ENCODE measurements at places on chromosomes 4 and X.

DNA sequence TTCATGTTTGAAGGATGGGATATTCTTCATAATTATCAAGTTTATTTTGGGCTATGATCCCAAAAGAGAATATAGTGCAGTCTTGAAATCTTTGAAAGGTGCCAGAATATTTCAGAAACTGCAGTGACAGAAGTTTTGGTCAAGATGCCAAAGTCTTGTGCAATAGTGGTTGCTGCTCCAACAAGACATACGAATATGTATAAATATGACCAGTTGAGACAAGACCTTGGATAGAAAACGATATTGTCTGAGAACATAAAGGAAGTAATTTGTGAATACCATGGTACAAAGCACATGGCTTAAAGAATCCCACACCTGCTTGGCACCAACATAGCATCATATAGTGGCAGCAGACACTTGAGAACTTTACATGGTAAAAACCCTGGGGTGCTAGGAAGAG lies 48.6 kb upstream of the AMELX start:
- no peaks in the 10 kb centered on the region for H3K4me1 ChIP-seq
- DNase-seq = no peak
- no peaks in the 10 kb centered on the region for H3K36me3 ChIP-seq
- no peak overlapping the region for H3K4me3 ChIP-seq
- H3K27ac ChIP-seq = no peak overlapping the region

GRCh38 chr4:92241094-92241493 lies 62.7 kb upstream of the GRID2 start:
- DNase-seq = no peak
- H3K4me3 ChIP-seq = no peak overlapping the region
- no peaks in the 10 kb centered on the region for H3K36me3 ChIP-seq
- H3K4me1 ChIP-seq = peaks cover 2% of the 10 kb centered on the region
- H3K27me3 ChIP-seq = no peaks in the 10 kb centered on the region

GRCh38 chrX:74578137-74578536 lies 36.3 kb downstream of the RLIM start:
- H3K4me1 ChIP-seq = no peaks in the 10 kb centered on the region
- no peak overlapping the region for H3K4me3 ChIP-seq
- no peaks in the 10 kb centered on the region for H3K27me3 ChIP-seq

- no peak overlapping the region for H3K4me3 ChIP-seq
- peak overlapping the region; percentile 84 for H3K27ac ChIP-seq
- no peaks in the 10 kb centered on the region for H3K27me3 ChIP-seq
- peaks cover 3% of the 10 kb centered on the region for H3K36me3 ChIP-seq
- H3K4me1 ChIP-seq = peaks cover 35% of the 10 kb centered on the region
Measured at GRCh38 chr4:54908763-54909162, 216.6 kb downstream of the KDR start.

DNA sequence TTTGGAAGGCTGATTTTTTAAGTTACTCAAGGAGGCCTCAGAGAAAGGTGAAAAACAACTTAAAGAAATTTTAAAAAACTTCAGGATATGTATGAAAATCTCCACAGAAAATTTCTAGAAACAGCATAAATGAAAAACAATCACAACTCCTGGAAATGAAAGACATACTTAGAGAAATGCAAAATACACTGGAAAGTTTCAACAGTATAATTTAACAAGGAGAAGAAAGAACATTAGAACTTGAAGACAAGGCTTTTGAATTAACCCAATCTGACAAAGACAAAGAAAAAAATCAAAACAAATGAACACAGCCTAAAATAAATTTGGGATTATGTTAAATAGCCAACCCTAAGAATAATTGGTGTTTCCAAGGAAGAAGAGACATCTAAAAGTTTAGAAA lies 300.5 kb downstream of the ANTXR2 start:
- DNase-seq = no peak
- no peak overlapping the region for H3K4me3 ChIP-seq
- no peaks in the 10 kb centered on the region for H3K4me1 ChIP-seq
- H3K36me3 ChIP-seq = peaks cover 3% of the 10 kb centered on the region
- no peaks in the 10 kb centered on the region for H3K27me3 ChIP-seq
- H3K27ac ChIP-seq = no peak overlapping the region

GRCh38 chr4:147492761-147493160 lies 11.9 kb downstream of the EDNRA start:
- no peak for DNase-seq
- no peaks in the 10 kb centered on the region for H3K4me1 ChIP-seq
- H3K36me3 ChIP-seq = no peaks in the 10 kb centered on the region
- no peak overlapping the region for H3K4me3 ChIP-seq
- H3K27ac ChIP-seq = no peak overlapping the region
- H3K27me3 ChIP-seq = no peaks in the 10 kb centered on the region

- H3K27ac ChIP-seq = no peak overlapping the region
- H3K27me3 ChIP-seq = peaks cover 19% of the 10 kb centered on the region
- no peak for DNase-seq
- peaks cover 5% of the 10 kb centered on the region for H3K4me1 ChIP-seq
- H3K4me3 ChIP-seq = no peak overlapping the region
Measured at GRCh38 chr4:829291-829690, 3.4 kb upstream of the CPLX1 start.

GRCh38 chr4:68499021-68499420 lies 51.8 kb downstream of the TMPRSS11E start:
- peaks cover 9% of the 10 kb centered on the region for H3K4me1 ChIP-seq
- peaks cover 3% of the 10 kb centered on the region for H3K27me3 ChIP-seq
- peaks cover under 1% of the 10 kb centered on the region for H3K36me3 ChIP-seq
- no peak overlapping the region for H3K27ac ChIP-seq
- no peak overlapping the region for H3K4me3 ChIP-seq
- DNase-seq = no peak

GRCh38 chr4:48727666-48728459 lies 52.2 kb downstream of the FRYL start:
- H3K4me1 ChIP-seq = peaks cover 68% of the 10 kb centered on the region
- H3K27me3 ChIP-seq = peaks cover 6% of the 10 kb centered on the region
- no peak overlapping the region for H3K27ac ChIP-seq
- H3K4me3 ChIP-seq = no peak overlapping the region
- no peak for DNase-seq

DNA sequence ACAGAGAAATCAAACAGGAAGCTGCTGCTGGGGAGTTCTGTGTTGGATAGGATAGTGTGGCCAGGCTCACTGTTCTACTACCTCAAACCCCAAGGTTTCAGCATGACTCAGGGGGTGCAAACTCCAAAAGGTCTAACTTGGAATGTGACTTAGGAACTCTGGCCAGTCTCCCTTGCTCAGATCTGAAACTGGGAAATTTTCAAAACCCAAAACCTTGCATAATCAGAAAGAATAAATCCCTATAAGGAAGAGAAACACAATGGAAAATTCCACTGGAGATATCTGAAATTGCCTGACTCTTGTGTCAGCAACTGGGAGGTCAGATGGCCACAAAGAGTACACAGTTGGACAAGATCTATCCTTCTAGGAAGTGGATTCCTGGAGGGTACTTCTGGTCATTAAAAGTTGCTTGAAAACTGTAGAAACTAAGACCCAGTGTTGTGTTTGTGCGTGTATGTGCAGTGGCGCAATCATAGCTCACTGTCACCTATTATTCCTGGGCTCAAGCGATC lies 58.0 kb downstream of the PPEF2 start:
- no peaks in the 10 kb centered on the region for H3K27me3 ChIP-seq
- peak overlapping the region; percentile 13 for H3K27ac ChIP-seq
- H3K4me3 ChIP-seq = no peak overlapping the region

GRCh38 chr4:128827296-128827695 lies 17.8 kb downstream of the JADE1 start:
- H3K27ac ChIP-seq = peak overlapping the region; percentile 2
- no peak for DNase-seq
- peaks cover under 1% of the 10 kb centered on the region for H3K36me3 ChIP-seq
- no peak overlapping the region for H3K4me3 ChIP-seq
- H3K4me1 ChIP-seq = peaks cover 49% of the 10 kb centered on the region

GRCh38 chr4:17195461-17196275 lies 297.2 kb upstream of the LDB2 start:
- H3K27ac ChIP-seq = no peak overlapping the region
- DNase-seq = no peak
- H3K27me3 ChIP-seq = peaks cover 2% of the 10 kb centered on the region
- H3K4me3 ChIP-seq = no peak overlapping the region
- H3K36me3 ChIP-seq = no peaks in the 10 kb centered on the region
- no peaks in the 10 kb centered on the region for H3K4me1 ChIP-seq

GRCh38 chr4:122218762-122219161 lies 66.6 kb downstream of the BLTP1 start:
- H3K4me3 ChIP-seq = no peak overlapping the region
- no peak overlapping the region for H3K27ac ChIP-seq
- DNase-seq = peak; percentile 11
- no peaks in the 10 kb centered on the region for H3K4me1 ChIP-seq
- H3K36me3 ChIP-seq = peaks cover 14% of the 10 kb centered on the region

- peaks cover 13% of the 10 kb centered on the region for H3K27me3 ChIP-seq
- no peak overlapping the region for H3K4me3 ChIP-seq
Measured at GRCh38 chrX:149540131-149540620, 636 bp upstream of the EOLA1 start.

- H3K4me1 ChIP-seq = peaks cover 16% of the 10 kb centered on the region
- H3K27ac ChIP-seq = peak overlapping the region; percentile 78
- peaks cover 15% of the 10 kb centered on the region for H3K27me3 ChIP-seq
- DNase-seq = peak; percentile 35
Measured at GRCh38 chr4:182143086-182143821, 99.9 kb upstream of the TENM3 start.

GRCh38 chrX:77918568-77918967 lies 8.1 kb downstream of the ATP7A start:
- H3K4me3 ChIP-seq = no peak overlapping the region
- no peak overlapping the region for H3K27ac ChIP-seq
- H3K36me3 ChIP-seq = no peaks in the 10 kb centered on the region

- H3K36me3 ChIP-seq = no peaks in the 10 kb centered on the region
- no peak for DNase-seq
- H3K27me3 ChIP-seq = peaks cover 12% of the 10 kb centered on the region
- H3K4me3 ChIP-seq = no peak overlapping the region
- H3K27ac ChIP-seq = no peak overlapping the region
- H3K4me1 ChIP-seq = peaks cover 14% of the 10 kb centered on the region
Measured at GRCh38 chrX:41003506-41004270, 81.6 kb upstream of the USP9X start.

DNA sequence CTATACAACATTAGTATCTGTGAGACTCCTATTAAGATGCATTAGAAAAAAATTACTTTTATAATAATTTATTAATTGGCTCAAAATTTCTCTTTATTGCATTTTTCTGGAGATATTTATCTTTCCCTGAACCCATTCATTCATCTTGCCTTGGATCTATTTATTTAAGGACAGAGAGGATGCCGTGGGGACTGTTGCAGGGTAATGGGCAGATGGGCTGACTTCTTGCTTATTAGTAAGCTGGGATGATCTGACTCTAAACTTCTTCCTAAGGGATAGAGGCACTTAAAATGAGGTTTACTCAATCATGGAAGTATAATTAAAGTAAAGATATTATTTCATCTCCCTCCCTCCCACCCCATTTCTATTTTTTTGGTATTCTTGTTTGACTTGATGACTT lies 18.2 kb upstream of the ANK2 start:
- DNase-seq = no peak
- H3K36me3 ChIP-seq = no peaks in the 10 kb centered on the region
- no peaks in the 10 kb centered on the region for H3K27me3 ChIP-seq
- H3K4me3 ChIP-seq = no peak overlapping the region
- H3K4me1 ChIP-seq = peaks cover 23% of the 10 kb centered on the region

DNA sequence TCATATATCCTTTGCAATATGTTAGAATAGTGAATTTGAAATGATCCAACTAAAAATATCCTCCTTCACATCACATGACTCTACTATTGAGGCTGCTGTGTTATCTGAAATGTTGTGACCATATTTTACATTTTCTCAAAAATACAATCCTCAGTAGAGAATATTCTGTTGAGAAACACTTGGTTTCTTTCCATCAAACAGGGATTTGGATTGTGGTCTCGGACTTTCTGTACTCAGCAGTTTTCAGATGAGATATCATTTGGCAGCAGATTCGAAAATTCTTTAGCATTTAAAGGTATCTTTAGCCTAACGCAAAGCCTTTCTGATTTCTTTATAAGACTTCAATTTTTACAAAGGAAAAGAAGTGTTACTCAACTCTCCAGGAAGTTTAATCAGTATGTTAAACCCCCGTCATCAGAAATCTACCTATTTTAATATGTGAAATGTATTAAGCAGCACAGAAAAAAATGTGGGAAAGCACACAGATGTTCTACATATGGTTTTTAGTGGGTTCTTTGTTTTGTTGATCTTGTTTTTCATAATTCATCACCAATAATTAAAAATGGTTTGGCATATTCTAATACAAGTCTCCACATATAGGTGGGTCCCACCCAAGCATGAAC lies 55.4 kb upstream of the ANXA3 start:
- H3K4me1 ChIP-seq = peaks cover 4% of the 10 kb centered on the region
- DNase-seq = no peak
- peaks cover 20% of the 10 kb centered on the region for H3K36me3 ChIP-seq
- no peaks in the 10 kb centered on the region for H3K27me3 ChIP-seq
- H3K27ac ChIP-seq = no peak overlapping the region

GRCh38 chr4:84639145-84639544 lies 56.2 kb downstream of the CDS1 start:
- no peak for DNase-seq
- H3K36me3 ChIP-seq = peaks cover 4% of the 10 kb centered on the region
- peaks cover 4% of the 10 kb centered on the region for H3K4me1 ChIP-seq
- H3K4me3 ChIP-seq = no peak overlapping the region

DNA sequence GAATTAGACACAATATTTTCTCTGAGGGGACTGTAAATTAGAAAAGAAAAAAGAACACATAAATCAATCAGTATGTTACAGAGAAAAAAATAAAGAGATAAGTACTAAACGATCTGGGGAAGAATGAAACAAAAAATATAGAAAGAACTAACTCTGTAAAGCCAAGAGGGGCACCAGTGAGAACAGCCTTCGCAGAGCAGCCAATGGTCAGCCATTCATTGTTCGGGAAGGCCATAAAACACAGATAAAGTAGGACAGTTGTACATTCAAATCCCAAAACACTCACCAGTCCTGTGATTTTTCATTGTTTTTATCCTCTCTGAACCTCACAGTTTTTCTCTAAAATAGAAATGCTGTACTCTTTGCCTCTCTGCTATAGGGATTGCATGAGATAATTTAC lies 127.9 kb downstream of the NEK1 start:
- DNase-seq = no peak
- no peak overlapping the region for H3K27ac ChIP-seq
- H3K36me3 ChIP-seq = no peaks in the 10 kb centered on the region
- H3K4me1 ChIP-seq = no peaks in the 10 kb centered on the region
- H3K27me3 ChIP-seq = peaks cover 2% of the 10 kb centered on the region
- H3K4me3 ChIP-seq = no peak overlapping the region

Measured in endothelial cell (in vitro differentiated cells).